Glutamatergic neuron (in vitro differentiated cells): ENCODE measurements at places on chromosomes 6 and 20.

DNA sequence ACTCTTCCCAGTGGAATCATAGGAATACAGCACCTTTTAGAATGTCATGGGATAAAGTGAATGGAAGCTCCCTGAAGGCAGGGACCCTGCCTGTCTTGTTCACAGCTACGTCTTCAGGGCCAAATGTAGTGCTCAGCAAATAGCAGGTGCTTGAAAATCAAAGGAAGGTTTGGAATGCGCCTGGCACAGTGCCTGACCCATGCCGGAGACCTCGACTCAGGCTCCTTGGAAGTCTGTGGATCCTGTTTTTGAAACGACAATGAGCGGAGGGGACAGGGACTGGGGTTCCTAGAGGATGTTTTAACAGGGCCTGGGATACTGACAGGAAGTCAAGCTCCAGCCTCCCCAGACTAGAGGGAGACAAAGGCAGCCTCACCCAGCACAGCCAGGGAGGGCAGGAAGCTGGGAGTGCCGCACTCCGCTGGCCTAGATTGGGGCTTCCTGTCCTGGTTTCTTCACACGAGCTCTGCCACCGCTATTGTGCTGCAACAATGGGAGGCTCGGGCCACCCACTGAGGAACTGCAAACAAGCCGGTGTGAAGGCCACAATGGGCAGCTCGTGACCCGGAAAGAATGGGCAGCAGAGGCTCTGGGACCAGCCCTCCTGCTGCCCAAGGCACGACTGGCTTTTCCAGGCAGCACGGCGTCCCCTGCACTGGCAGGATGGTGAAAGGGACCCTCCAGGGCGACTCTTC, 76.7 kb downstream of the PREX1 start:
- DNase-seq, result no peak

- DNase-seq, result no peak
Measured at GRCh38 chr6:48281217-48281616, 170.2 kb upstream of the PTCHD4 start.

DNA sequence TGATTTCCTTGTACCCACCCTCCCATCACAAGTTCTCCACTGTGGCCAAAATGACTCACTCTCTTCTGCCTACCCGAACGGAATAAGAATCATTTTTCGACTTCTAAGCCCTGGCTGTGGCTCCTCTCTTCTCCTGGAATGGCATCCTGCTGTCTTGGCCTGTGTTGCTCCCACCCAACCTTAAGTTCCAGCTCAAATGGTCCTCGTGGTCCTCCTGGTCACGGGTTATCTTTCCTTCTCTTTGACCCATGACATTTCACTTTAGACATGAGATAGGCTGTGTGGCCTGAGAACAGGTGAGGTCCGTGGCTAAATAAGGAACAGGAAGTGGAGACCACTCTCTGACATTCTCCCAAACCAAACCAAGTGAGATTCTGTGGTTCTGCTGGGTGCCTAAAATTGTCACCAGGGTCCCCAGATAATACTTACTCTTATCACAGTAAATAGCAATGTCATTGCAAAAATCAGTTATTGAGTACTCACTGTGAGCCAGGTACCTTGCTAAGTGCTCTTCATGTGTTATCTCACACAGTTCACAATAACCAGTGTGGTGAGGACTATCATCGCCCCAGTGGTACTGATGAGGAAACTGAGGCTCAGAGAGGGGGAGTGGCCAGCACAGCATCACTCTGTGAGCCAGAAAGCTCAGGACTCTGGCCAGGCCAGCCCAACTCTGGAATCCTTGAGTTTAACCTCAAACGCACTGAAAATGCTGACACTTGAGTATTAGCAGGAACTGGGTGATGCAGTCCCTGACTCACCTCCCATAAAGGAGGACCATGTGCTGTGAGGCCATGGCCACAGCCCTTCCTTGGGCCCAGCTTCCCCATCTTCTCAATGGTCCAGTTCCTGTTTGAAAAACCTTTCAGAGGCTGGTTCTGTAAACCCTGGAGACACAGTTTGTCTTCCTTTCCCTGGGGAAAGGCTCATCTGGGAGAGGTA, 74.8 kb upstream of the SIRPA start:
- no peak for DNase-seq

DNA sequence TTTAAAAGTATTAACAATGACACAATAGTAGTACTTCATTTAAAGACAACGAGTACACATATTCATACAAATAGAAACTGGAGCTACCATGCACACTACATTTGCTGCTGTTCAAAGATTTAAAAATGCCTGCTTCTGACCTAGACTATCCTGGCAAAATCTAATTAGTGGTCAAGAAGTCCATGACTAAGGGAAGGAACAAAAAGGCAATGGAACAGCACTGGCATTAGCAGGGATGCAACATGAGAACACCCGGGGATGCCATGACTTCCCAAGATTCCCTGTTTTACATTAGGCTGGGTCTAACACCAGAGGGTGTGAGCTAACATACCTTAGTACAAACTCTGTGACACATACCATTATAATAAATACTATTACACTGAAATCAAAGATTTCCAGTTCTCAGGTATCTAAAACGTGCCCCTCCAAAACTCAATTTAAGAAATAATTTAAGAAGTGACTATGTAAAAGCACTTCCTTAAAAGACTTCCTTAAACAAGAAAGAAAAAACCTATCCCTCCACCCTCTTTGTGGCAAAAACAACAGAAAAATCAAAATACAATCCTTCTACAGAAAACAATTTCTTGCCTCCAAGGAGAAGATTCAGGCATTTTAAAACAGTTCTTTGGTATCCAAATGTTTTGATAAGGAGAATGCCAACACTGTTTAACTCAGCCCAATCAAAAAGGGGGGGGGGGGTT, 25.5 kb downstream of the CHD6 start:
- DNase-seq, result no peak

- DNase-seq, result no peak
Measured at GRCh38 chr6:37283671-37284151, 25.8 kb upstream of the TMEM217 start.

GRCh38 chr6:145047891-145048290, 687.4 kb downstream of the EPM2A start:
- DNase-seq, result no peak

DNA sequence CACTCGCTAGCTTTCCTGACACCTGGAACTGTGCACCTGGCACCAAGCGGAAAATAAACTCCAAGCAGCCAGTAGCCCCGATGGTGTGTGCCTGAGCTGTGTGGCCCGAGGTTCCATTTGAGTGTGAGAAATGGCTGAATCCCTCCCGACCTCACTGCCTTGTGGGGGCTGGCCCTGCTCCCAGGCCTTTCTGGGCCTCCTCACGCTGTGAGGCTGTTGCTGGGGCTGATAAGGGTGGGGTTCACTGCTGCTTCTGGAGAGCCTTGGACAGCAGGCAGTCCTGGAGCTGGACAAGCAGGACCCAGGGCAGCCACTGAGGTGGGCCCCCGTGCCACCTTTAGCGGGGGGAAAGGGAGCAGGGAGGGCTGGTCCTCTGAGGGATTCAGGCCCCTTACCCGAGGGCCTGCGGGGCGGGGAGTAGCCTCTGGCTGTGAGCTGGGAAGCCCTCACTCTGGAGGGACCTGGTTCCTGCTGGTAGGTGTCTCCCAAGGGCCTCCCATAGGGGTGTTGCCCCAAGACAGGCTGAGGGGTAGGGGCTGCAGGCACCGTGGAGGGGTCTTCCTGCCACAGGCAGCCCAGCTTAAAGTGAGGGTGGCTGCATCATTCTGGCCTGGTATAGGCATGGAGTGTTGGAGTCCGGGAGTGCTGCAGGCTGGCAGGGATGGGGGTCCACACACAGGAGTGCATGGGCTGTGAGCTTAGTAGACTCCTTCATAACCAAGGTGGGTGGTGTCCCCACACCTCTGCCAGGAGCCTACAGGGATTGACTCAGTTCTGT, 1.7 kb downstream of the PPDPF start:
- no peak for DNase-seq

DNA sequence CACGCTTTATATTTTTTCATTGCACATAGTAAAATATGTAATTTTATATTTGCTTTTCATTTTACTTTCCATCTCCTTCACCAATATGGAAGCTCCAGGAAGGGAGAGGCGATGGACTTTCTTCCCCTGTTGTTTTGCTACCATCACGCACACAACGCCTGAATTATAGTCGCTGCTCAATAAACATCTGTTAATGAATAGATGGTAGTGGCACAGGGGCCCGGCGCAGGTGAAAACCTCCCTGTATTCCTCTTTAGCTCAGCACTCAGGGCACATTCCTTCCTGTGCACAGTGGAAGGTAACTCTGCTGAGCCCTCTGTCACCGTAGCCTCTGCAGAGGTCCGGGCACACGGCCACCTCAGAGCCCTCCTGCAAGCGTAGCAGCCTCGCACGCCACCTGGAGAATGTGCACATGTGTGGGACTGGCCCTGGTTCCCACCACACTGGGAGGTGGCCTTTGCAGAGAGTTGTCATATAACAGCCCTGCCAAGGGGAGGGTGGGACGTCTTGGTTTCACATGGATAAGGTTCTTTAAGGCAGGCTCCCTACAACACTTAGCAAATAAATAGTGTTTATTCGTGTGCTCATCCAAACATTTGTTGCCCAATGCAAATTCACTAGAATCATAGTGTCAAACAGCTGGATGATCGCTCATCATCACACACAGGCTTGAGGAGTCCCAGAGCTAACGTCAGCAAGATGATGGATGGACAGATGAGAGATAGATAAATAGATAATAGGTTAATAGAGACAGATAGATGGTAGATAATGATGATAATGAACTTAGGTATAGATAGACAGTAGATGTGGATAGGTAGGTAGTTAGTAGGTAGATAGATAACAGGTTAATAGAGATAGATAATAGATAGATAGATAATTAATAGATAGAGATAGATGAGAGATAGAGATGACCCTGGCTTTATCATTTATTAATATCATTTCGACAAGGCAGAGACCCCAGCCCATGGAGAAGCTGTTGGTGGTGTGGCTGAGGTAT, 32.3 kb upstream of the AFDN start:
- no peak for DNase-seq
